ENCODE measurements at places on chromosomes 7 and 10.
A peak's percentile ranks its signal among the peaks of the same experiment; 100 is the strongest.

GRCh38 chr10:101329341-101330032 is 24.5 kb upstream of the BTRC start:
- DNase-seq, result no peak

GRCh38 chr7:92282930-92283329 is 37.2 kb downstream of the ANKIB1 start:
- DNase-seq, result no peak

DNA sequence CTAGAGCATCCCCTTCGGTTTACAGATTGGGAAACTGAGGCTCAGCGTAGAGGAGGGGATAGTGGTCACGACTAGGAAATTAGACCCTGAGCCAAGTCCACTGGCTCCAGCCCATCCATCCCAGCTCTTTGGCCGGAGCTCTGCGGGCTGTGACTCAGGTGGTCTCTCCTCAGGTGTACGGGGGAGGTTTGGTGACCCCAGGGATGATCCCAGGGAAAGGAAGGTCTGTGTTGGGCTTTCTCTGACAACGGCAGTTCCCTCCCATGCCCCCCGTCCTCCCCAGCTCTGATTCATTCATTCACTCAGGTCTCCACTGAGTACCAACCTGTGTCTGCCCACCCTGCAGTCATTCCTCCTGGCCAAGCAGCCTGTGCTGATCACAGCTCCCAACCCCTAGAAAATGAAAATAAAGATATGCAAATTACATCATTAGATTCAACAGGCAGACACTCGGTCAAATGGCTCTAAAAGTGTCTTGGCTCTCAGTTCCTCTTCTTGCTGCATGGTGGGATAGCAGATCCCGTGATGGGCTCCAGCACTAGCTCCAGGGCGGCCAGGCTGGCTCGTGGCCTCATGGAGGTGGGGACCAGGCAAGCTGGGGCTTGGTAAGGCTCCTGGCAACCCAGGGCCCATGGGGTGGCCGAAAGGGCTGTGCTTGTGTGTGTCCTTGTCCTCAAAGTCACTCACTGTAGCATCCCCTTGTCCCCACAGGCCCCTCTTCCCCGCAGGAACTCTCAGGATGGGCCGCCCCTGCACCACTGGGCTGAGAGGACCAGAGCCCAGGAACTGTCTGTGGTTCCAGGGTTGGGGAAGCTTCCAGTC is 37.8 kb downstream of the CLRN3 start:
- peak; percentile 43 for DNase-seq

GRCh38 chr10:77566236-77566635 is 71.4 kb downstream of the KCNMA1 start:
- DNase-seq, result no peak

GRCh38 chr7:66758950-66759628 is 18.6 kb downstream of the RABGEF1 start:
- DNase-seq, result no peak

GRCh38 chr7:124412531-124412930 is 353.1 kb downstream of the GPR37 start:
- no peak for DNase-seq

DNA sequence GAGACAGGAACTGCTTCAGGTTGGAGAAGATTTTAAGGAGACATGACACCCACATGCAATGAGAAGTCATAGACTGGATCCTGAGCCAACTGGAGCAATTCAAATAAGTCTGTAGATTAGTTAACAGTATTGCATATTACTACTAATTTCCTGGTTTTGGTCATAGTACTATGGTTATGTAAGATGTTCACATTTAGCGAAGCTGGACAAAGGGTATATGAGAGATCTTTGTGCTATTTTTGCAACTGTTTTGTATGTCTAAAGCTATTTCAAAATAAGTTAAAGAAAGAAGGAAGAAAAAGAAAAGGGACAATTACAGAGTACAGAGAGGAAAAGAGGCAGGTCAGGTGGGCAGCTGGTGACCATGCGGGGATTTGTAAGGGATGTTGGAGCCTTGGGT is 116.5 kb upstream of the SVIL start:
- no peak for DNase-seq

DNA sequence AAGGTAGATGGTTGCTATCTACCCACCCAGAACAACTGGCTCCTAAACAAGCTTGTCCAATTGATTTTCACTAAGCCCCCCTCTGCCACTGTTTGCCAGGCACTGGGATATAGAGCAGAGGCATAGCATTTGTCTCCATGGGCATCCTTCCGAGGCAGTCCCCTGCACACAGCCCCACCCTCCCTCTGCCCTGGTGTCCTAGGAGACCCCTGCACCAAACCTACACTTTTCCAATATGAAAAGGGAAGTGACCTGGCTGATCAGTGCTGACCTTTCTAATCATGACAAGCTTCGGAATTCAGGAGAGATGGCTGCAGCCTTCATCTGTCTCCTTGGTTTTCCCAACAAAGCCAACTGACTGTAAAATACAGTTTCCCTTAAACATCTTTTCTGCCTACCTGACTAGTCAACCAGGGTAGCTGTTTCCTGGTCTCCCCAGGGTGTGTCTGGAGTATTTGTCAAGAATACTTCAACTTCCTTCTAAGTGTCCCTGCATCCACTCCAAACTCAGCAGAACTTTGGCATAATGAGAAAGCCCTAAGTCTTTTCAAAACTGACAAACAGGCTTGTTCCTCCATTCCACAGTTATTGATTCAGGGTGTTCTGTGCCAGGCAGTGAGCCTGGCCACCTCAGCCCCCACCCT is 7.6 kb upstream of the SLC18A3 start:
- DNase-seq, result no peak

DNA sequence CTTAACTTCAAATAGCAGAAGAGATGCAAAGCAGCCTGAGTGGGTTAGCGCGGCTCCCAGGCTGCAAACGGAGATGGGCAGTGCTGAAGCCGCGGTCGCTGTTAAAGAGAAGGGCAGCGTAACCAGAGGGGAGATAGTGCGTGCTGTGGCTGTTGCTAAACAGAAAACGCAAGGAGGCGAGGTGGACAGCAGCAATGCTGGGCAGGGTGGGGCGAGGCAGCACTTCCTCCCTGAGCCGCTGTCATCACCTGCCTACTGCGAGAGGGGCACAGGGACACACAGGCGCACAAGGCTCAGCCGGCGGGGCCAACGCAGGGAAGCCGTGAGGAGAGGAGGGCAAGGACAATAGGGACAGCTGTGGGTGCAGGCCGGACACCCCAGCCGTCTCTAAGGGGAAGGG is 137.3 kb downstream of the MAD1L1 start:
- no peak for DNase-seq

GRCh38 chr7:151794508-151795167 is 82.3 kb downstream of the PRKAG2 start:
- no peak for DNase-seq

GRCh38 chr10:131537281-131537680 is 225.8 kb upstream of the TCERG1L start:
- no peak for DNase-seq

All from GM19239 (cell line).